ENCODE measurements at places on chromosomes 16 and 17. TPM values are rescaled to one million over a fixed set of nuclear protein-coding genes. Genes with fewer than 3 reads are reported as not detected.

The ABCA3 gene
- 26.2 TPM for total RNA-seq

DNA sequence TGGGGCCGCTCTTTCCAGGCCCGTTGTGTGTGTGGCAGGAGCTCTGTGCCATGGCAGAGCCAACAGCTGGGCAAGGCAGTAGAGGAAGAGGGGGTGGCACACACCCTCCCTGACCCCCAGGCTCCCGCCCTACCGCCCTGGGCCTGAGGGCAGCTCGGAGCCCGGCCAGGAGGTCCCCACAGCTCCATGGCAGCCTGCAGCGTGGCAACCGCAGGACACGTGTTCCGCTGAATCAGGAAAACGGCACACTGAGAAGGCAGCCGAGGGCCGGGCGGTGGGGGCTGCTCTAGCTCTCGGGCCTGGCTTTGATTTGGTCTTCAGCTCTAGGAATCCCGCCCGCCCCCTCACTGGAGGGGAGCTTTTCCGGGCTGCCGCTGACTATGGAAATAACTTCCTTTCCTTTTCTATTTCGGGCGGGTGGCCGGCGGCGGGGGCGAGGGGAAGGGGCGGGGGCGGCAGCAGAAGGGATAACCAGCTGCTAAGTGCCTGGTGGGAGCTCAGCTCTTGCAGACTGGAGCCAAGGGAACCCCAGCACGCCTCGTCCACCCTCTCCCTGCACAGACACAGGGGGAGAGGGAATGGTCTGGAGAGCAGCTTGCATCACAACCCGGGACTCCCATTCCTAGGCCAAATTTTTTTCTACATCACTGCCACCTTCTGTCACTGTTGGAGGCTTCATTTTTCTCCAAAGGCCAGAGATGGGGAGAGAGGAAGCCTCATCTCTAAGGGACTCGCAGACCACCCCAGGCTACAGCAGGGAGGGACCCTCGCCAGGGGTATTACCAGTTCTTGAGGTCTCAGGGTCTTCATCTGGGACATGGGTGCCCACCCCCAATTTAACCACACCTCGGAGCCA is 24.8 kb upstream of the MRPS23 start:
- peak; percentile 75 for DNase-seq

- DNase-seq, result no peak
Measured at GRCh38 chr17:65975878-65976277, 216.1 kb downstream of the CEP112 start.

DNA sequence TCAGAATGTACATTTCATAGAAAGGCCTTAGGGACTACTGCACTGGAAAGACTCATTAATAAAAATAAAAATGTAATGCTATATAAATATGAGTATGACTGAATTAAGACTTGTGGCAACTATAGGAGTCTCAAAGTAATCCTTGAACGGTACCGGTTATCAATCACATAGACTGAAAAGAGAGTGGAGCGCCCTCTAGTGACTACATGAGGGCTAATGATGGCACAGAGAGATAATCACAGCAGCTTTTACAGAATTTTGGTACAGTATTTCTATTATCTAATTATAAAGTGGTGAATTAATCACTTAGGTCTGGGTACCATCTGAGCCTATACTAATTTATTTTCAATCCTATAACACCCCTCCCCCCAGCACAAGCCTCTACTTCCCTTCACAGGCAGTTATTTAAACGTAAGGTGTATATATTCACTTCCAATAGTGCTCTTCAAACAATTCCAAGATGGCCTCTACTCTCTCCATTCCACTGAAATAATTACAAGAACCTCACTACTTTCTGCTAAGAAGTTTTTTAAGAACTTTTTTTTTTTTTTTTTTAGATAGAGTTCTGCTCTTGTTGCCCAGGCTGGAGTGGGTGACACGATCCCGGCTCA is 40.7 kb upstream of the ANKFY1 start:
- peak; percentile 20 for DNase-seq

GRCh38 chr16:30764086-30764485 is 2.0 kb downstream of the RNF40 start:
- DNase-seq, result no peak

- no peak for DNase-seq
Measured at GRCh38 chr16:70250748-70251628, 752 bp downstream of the EXOSC6 start.

DNA sequence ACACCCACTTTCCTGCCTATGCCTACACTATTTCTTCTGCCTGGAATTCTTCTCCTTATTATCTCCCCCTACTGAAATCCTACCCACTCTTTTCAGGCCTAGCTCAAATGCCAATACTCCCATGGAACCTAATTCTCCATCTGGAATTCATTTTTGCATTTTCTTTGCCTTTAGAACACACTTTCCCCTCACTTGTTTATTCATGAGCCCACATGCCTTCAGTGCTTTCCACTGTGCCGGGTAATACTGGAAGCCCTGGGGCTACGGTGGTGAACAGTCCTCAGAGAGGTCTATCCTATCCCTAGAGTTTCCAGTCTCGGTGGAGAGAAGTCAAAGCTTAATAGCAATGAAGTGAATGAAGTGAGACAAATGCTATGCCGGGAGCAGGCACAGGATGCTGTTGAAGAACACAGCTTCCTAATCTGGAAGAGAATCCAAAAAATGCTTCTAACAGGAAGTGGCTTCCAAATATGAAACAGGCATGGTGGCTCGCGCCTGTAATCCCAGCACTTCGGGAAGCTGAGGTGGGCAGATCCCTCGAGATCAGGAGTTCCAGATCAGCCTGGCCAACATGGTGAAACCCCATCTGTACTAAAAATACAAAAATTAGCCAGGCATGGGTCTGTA is 322.4 kb downstream of the GRIN2A start:
- no peak for DNase-seq

The CSH2 gene
- total RNA-seq, result not detected

GRCh38 chr17:66522591-66523272 is 220.3 kb downstream of the PRKCA start:
- DNase-seq, result no peak

DNA sequence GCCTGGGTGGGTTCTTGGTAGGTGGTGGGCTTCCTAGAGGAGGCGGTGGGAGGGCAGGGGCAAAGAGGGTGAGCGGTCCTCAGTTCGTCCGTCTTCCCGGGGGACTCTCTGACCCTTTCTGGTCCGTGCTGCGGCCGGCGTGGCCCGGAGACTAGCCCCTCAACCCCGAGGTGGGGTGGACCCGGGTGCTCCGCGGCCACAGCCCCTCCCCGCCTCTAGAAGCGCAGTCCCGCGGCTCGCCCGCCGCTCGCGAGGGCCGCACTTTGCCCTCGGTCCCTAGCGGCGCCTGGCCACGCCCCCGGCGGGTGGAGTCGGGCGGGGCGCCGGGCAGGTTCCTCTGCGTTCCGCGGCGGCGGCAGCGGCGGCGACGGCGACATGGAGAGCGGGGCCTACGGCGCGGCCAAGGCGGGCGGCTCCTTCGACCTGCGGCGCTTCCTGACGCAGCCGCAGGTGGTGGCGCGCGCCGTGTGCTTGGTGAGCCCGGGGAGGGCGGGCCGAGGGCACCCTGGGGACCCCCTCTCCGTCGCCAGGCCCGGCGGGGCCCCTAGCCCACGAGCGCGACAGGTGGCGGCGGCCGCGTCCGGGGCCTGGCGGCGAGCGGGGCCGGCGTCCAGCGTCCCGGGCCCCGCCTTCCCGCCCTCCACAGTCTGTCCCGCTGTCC is at the start of gene SYNGR2:
Gene SYNGR2, plus strand, starts transcription at position 340 of the 661 bp plus-strand sequence. Its CDS starts 36 bp downstream, at position 376.
- DNase-seq, result no peak

GRCh38 chr16:62038225-62038624 is 2.0 kb upstream of the CDH8 start:
- no peak for DNase-seq

- no peak for DNase-seq
Measured at GRCh38 chr16:48201515-48202201, 42.4 kb upstream of the LONP2 start.

The GLP2R gene
- total RNA-seq, result not detected

DNA sequence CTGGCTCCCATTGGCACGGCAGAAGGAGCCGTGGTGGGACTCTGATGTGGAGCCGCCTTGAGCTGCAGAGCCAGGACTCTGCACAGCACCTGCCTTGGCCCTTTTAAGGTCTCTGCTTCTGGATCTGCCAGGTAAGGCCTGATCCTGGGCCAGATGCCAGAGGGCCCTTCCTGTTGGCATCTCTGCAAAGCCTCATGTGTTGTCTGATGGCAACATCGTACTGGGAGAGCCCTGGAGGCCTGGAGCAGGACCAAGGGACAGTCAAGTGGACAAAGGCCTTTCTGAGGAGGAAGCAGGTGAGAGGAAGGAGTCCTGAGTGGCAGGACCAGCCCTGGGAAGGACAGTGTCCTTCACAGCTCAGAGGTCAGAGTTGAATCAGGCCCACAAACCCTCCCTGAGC is 26.1 kb downstream of the SOCS1 start:
- no peak for DNase-seq

- no peak for DNase-seq
Measured at GRCh38 chr16:57775661-57776469, 26.4 kb downstream of the KIFC3 start.

The CCL11 gene
- not detected for total RNA-seq

The ERN2 gene
- not detected for total RNA-seq

GRCh38 chr17:42561897-42562387 is at the start of gene COASY:
Gene COASY (plus strand): TSS chr17:42562148. CDS start chr17:42562623, 475 bp downstream.
- DNase-seq, result peak; percentile 92

GRCh38 chr17:41592601-41593305 is 6.1 kb upstream of the KRT14 start:
- DNase-seq, result no peak

The SNF8 gene
- 140 TPM for total RNA-seq

The TAF15 gene
- 97.9 TPM for total RNA-seq

The FBXL16 gene
- total RNA-seq, result 0.20 TPM

GRCh38 chr17:57899822-57900221 is 50.0 kb upstream of the MRPS23 start:
- no peak for DNase-seq
